ENCODE measurements at places on chromosomes 11 and 22.

- no peak for DNase-seq
Observed at GRCh38 chr11:120594746-120595145, 83.2 kb downstream of the GRIK4 start.

DNA sequence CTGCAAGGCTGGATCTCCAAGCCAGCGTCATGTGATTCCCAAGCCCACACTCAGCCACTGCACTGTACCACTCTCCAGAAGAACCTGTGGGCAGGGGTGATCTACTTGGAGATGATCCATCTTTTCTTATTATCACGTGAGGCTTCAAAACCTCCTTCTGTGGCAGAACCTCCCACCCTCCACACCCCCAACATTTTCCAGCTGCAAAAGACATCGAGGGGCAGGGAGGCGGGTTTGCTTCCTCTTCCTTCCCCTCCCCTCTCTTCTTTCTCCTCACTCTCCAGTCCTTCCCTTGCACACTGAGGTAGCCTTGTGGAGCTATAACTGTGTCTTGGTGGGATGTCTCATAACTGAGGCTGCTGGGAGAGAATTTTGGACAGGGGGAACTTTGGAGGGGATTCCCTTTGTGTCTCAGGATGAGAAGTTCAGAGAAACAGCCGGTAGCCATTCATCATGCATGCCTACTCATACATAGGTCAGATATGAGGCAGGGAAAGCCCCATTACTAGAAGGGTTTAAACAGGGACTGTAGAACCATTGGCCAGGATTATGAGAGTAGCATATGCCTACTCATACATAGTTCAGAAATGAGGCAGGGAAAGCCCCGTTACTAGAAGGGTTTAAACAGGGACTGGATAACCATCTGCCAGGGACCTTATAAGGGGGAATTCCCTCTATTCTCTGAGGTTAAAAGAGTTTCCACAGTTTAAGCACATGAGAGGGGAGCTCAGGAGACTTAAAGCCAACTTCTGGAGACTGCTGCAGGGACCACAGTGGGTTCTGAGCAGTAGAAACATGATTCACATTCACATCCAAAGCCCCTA lies 420.7 kb upstream of the CADM1 start:
- DNase-seq: no peak

DNA sequence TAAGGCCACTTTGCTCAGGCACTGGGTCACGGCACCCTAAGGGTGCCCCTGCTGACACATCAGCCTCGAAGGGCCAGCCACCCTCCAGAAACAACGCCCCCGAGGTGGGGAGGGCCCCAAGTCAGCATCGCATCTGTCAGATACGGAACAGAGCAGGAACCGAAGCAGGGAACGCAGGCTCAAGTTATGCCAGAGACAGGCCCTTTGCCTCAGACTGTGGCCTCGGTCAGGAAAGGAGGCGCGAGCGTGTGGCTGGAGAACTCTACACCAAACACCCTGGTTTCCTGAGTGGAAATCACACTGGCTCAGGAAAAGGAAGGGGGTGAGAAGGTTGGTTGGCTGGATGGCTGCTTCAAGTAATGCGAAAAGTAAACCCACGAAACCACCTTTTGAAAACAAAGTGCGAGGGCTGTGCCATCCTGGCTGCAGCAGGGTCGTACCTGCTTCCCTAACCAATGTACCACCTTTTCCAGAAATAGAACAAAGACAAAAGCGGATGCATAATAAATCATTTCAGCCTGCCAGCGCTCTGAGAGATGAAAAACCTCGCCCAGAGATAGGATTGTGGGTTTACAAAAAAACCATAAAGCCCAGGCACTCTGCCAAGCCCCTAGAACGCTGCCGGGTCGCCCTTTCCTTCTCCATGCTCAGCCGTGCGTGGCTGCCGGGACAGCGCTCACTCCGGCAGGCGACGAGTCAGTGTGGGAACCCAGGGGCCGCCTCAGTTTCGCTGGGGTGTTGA lies 38.6 kb downstream of the TRMU start:
- no peak for DNase-seq

GRCh38 chr11:74641905-74642304 lies 49.5 kb downstream of the POLD3 start:
- no peak for DNase-seq

GRCh38 chr22:23675502-23676415 lies 15.1 kb upstream of the RGL4 start:
- no peak for DNase-seq

DNA sequence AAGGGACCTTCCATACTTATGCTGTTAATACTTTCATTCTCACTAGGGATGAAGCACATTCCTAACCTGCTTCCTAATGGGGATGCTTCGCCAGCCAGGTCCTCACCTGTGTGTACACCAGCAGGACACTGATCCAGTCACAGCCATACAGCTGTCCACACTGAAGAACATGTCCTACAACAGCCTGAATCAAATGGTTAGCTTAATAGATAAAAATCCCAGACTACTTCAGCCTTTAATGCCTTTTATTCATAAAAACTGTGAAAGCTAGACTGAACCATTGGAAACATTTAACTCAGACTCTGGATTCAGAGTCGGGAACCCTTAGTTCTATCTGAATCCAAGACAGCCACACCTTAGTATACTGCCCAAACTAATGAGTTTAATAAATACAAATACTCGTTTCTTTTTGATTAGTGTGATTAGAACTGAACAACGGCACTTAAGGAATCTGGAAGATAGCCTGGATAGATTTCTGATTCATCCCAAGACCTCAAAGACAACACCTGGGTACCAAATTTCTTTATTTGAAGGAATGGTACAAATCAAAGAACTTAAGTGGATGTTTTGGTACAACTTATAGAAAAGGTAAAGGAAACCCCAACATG lies 3.3 kb downstream of the FTH1 start:
- DNase-seq: no peak

DNA sequence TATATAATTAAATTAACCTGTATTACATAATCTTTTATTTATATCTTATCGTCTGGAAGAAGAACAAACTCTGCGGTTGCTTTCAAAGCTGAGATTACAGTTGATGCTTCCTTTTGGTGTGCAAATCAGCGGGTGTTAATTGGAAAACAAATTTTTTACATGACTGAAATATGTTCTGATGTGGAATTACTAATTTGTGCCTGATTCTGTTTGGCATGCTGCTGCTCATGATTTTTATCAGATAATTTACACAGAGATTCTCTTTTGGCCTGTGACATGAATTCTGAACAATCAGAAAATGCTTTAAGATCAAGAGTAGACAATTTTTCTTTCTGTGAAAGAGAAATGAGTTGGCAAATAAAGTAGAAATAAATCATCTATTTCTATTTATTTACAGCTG lies 510.8 kb downstream of the NELL1 start:
- no peak for DNase-seq

GRCh38 chr11:1892558-1892957 lies 863 bp upstream of the PRR33 start:
- no peak for DNase-seq

DNA sequence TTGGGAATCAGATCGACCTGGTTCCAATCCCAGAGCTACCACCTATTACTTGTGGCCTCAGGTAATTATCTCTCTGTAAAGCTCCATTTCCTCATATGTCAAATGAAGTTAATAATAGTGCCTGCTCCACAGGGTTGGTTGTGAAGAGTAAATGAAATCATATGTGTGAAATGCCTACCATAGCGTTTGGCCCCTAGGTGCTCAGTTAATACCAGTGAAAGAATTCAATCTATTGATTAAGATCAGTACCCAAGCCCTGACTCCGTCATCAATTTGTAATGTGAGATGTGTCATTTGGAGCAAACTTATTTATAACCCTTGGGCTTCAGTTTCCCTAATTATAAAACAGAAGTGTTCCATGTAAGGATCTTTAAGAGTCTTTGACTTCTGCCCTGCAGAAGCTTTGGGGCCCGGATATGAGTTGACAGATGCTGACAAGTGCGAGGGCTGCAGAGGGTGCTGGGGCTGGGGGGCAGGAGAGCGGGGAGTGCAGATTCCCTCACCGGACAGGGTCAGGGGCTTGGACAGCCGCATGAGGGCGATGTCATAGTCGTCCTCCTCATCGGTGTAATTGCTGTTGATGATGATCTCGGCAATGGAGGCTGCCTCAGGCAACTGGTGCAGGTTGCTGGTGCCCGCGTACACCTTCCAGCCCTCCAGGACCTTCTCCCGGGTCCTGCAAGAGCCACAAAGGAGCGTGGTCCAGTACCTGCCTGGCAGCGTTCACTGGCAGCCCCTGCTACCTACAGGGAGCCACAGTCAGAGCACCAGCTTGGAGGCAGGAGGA lies 20.9 kb downstream of the TMPRSS13 start:
- DNase-seq: no peak

- DNase-seq: no peak
Observed at GRCh38 chr22:49294656-49295464, 532.8 kb downstream of the BRD1 start.

- DNase-seq: no peak
Observed at GRCh38 chr11:112583261-112583893, 322.7 kb upstream of the PLET1 start.

GRCh38 chr11:112013497-112014164 lies 11.6 kb upstream of the DLAT start:
- DNase-seq: no peak
